NCI-H1092 treated with DMSO at 0.1 percent for 48 hours (cell line): ENCODE measurements at places on chromosomes 11 and 22.

GRCh38 chr11:101786421-101786820, 128.4 kb upstream of the CEP126 start:
- no peak for DNase-seq

GRCh38 chr22:20905415-20906386, 11.5 kb upstream of the CRKL start:
- DNase-seq, result no peak

GRCh38 chr22:27431896-27432295, 369.7 kb downstream of the MN1 start:
- no peak for DNase-seq

DNA sequence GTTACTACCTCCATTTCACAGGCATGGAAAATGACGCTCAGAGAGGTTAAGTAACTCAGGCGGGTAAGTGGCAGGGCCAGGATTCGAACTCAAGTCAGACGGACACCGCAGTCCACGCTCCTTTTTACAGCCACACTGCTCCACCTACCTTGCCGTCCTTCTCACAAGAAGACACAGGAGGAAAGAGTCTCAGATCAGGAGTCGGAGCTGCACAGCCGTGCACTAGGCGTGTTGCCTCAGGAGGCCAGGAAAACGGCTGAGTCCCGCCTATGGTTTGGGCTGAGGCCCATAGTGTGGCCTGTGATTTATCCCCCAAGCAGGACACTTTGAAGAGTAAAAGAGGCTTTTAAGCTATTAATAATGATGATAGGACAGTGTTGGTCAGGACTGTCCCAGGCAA, 44.7 kb upstream of the CD5 start:
- no peak for DNase-seq

- no peak for DNase-seq
Observed at GRCh38 chr22:43392385-43392989, 19.3 kb upstream of the MPPED1 start.

GRCh38 chr11:44208976-44209603, 100.8 kb downstream of the ALX4 start:
- no peak for DNase-seq

DNA sequence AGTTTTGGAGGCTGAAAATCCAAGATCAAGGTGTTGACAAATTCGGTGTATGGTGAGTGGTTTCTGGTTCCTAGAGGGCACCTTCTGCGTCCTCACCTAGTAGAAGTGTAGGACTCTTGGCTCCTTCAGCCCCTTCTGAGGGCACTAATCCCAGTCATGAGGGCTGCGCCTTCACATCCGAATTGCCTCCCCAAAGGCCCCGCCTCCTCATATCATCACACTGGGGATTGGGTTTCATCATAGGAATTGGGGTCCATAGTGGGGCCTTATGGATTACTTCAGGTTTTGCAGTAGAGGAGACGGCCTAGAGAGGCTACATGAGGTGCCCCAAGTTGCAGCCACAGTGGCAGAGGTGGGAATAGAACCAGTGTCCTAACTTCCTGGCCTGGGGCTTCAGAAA, 87.1 kb downstream of the CEP164 start:
- no peak for DNase-seq

GRCh38 chr11:76975513-76975912, 58.7 kb upstream of the B3GNT6 start:
- DNase-seq, result no peak

GRCh38 chr22:19818324-19819207, 36.1 kb downstream of the GNB1L start:
- no peak for DNase-seq

DNA sequence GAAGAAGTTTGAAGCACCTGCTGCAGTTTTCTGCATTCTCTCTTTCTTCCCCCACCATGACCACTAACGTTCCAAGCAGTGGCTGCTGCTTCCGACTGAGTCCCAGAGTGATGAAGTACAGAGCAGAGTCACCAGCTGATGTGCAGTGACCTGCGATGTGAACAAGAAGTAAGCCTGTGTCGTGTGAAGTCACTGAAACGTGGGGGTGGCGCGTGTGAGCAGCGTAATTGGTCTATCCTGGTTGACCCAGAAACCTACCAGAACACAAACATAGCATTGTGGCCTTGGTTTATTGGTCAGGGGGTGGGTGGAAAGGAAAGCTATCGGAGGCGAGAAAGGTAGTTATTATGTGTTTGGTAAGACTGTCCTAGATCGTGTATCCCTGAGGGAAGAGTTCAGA, 3.5 kb downstream of the KRTAP5-7 start:
- no peak for DNase-seq

DNA sequence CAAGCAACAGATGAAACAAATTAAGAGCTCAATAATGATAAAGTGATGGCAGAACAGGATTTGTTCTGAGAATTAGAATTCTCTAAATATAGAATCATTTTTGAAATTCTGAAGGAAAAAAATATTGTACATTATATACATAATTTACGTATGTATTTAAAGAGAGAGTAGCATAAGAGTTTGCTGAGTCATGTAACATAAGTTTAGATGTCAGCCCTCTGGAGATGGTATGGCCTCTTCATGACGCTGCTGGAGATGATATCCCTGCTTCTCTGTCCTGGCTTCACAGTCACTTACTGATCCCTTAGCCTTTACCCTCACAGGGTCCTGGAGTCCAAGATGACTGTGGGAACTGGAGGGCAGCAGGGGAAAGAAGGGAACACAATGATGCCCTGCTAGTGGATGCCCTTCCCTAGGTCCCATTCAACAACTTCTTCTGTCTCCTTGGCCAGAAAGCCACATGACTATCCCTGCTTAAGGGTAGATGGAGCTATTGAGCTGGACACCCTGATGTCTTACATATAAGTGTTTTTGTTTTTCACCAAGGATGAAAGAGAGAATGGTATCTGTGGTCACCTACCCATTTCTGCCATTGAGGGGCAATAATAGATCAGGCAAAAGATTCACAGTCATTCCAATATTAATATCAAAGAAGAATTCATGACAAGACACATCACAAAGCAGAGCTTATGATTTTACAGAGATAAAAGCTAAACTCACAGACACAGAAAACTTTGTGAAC, 753.1 kb downstream of the TBC1D22A start:
- DNase-seq, result no peak

- peak; percentile 1 for DNase-seq
Observed at GRCh38 chr22:43884600-43885318, 7.1 kb downstream of the PNPLA5 start.

- DNase-seq, result no peak
Observed at GRCh38 chr11:123264431-123264780, 69.4 kb upstream of the CLMP start.

- DNase-seq, result peak; percentile 57
Observed at GRCh38 chr22:38316364-38317121, 690 bp downstream of the CSNK1E start.

- no peak for DNase-seq
Observed at GRCh38 chr11:15229069-15229468, 114.3 kb downstream of the INSC start.

DNA sequence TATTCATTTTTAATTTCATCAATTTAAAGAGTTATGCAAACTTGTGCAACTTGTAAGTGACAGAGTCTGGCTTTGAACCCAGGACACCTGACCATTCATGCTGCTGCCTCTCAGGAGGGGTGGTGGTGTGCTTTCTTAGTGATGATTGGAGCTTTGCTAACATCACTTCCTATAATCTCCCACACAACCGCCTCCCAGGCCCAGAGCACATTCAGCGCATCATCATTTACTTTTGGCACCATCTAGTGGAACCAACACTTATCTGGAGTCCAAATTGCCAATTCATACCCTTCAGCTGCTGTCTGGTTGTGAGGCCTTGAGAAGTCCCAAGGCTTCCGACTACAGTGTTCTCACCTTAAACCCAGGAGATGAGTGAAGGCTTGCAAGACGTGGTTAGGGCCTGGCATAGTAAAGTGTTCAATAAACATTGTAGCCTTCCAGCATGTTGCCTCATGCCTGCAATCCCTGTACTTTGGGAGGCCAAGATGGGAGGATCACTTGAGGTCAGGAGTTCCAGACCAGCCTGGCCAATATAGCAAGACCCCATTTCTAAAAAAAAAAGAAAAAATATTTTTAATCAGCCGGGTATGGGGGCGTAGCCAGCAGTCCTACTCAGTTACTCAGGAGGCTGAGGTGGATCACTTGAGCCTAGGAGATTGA, 1.1 kb upstream of the TTLL1 start:
- DNase-seq, result peak; percentile 37

GRCh38 chr22:17232406-17232805, 13.2 kb upstream of the ADA2 start:
- DNase-seq, result peak; percentile 78

GRCh38 chr11:102157219-102157618, 47.0 kb downstream of the YAP1 start:
- DNase-seq, result no peak

GRCh38 chr11:124899383-124900145, 1.9 kb upstream of the ROBO4 start:
- no peak for DNase-seq

DNA sequence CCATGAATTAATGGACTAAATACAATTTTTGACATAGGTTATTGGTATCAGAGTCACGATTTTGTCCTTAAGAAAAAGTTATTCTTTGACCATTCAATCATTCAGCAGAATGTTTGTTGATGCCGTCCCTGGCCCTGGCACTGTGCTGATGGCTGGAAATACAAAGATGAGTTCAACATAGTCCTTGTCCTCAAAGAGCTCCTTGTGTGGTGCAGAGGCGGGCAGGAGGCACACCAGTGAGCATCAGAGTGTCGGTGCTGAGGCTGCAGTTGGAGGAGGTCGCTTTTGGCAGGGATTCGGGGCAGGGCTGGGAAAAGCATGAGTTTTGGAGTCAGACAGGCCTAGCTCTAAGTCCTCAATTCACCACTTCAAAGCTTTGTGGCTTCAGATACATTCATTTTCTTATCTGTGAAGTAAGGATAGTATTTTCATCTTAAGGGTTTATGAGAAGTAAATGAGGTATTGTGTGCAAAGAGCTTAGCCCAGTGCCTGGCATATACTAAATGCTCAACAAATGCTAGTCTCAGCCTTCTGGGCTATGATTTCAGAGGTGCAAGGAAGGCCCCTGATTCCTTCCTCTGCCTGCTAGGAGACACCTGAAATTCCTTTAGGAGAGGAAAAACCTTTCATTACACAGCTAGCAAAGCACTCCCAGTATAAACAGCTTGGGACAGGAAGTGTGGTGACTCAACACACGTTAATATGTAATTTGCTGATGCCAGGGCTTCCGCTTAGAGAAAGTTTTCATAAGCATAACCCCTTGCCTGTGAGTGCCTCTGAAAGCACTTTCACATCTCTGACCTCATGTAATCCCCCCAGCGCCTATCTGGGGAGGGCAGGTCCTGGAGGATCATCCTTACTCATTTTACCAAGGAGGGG, 113.8 kb downstream of the NECTIN1 start:
- DNase-seq, result no peak
